ENCODE measurements at places on chromosomes 4 and X.

DNA sequence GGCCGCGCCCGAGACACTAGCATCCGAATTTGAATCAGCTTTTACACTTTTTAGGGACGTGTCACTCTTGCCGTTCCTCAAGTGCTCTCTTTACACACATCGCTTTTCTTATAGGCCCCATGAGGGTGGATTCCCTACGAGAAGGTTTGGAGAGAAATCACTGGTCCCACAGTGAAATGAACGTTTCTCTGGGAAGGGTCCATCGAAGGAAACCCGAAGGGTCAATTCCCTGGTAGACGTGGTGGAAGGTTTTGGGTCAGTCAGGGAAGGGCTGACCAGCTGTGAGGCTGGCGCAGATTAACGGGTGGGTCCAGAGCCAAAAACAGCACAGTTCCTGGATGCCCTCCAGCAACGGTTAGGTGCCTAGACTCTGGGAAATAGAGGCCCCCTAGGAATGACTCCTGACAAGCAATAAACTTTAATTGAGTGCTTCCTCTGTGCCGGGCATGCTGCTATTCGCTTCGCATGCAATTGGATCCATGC lies 35.9 kb downstream of the ETDC start:
- DNase-seq, result no peak

DNA sequence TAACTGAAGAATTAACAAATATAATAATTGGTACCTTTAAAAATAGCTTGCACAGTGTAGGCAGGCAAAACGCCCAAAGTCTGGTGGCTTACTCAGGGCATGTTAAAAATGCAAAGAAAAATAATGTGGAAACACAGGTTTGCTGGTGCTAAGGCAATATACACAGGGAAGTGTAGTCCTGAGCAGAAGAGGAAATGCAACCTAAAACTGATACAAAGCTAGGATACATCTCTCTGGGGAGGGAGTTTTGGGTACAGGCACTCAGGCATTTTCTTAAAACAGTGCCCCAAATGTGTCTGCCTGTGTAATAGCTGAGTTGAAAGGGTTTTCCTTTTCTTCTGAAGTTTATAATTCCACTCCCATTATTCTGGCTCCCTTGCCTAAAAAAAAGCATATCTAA lies 47.4 kb downstream of the TMPRSS11E start:
- DNase-seq, result no peak

GRCh38 chr4:171875291-171875690 lies 62.1 kb downstream of the GALNTL6 start:
- no peak for DNase-seq

DNA sequence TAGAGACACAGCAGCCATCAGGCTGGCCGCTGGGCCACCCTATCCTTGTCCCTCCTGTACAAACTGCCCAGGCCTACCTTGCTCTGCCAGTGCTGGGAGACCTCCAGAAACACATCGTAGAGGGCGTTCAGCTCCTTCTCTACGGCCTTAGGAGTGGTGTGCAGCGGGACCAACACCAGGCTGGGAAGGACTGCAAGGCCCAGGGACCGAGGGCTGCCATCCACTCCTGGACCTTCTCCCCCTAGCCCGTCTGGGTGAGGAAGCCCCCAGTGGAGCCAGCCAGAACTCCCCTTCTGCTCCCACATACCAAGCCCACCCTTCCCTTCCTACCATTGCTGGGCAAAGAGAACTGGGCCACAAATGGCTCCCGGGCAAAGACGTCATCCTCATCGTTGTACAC lies 5.0 kb downstream of the RPL10 start:
- no peak for DNase-seq

GRCh38 chr4:184163813-184164212 lies 53.9 kb downstream of the ENPP6 start:
- DNase-seq, result no peak

GRCh38 chr4:181822005-181822375 lies 421.2 kb upstream of the TENM3 start:
- DNase-seq, result no peak

DNA sequence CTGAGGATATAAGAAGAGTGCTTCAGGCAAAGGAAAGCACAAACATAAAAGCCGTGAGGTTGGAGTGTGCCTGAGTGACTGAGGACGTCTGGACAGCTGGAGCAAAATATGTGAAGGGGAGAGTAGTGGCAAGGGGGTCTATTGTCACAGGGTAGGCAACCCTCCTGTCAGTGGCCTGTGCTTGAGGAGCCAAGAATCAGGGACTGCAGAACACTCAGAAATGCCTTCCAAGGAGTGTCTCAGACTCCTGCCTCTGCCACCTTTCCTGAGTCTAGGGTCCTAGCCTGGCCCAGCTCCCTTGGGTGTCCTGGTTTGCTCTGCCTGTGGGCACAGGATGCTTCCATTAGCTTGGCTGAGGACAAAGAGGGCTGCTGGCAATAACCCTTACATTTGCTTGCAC lies 152.5 kb upstream of the PJA1 start:
- DNase-seq, result no peak

- no peak for DNase-seq
These were observed 10.3 kb downstream of the CENPI start for GRCh38 chrX:101108284-101108683.

DNA sequence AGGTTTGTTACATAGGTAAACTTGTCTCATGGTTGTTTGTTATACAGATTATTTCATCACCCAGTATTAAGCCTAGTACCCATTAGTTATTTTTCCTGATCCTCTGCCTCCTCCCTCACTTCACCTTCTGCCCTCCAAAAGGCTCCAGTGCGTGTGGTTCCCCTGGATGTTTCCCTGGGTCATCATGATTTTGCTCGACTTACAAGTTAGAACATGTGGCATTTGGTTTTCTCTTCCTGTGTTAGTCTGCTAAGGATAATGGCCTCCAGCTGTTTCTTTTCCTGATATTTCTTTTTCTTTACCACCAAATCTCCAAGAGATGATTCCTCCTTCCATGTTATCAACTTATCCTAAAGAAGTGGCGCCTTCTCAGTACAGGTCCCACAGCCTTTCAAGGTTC lies 543.1 kb upstream of the ADGRL3 start:
- DNase-seq, result no peak

GRCh38 chr4:95092766-95093165 lies 335.0 kb downstream of the BMPR1B start:
- no peak for DNase-seq

DNA sequence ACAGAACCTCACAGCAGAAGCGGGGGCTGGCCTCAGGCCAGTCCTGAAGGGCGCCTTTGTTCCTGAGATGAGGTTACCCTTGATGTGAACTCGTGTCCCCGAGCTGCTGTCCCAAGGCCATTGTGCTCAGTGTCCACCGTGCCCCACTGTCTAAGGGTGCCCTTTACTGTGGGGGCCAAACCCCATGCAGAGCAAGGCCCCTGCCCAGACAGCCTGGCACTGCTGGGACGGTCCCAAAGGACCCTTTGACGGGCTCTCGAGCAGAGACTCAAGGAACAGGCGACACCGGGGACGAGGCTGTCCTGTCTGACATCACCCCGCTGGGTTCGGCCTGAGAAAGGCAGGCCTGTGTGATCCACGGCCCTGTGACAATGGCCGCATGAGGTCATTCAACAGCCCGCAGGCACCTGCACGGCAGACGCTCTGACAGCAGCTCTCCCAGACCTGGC lies 100.6 kb downstream of the ABLIM2 start:
- no peak for DNase-seq

DNA sequence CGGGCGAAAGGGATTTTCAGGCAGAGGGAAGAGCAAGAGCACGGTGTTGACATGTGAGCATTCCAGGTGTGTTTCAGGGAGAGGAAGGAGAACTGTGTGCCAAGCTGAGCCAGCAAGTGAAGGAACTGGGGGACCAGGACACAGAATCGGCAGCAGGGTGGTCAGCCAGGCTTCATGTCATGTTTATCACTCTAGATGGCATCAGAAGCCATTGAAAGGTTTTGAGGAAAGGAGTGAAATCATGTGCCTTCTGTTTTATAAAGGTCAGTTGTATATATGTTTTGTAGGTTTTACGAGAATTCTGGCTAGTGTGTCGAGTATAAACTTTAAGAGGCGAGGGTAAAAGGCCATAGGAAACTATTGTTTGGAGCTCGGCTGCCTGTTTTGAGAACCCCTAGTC lies 682.3 kb downstream of the TRIML1 start:
- no peak for DNase-seq

GRCh38 chr4:83731609-83732008 lies 195.7 kb downstream of the GPAT3 start:
- DNase-seq, result no peak

- no peak for DNase-seq
These were observed 34.5 kb downstream of the ACE2 start for GRCh38 chrX:15566244-15566643.

DNA sequence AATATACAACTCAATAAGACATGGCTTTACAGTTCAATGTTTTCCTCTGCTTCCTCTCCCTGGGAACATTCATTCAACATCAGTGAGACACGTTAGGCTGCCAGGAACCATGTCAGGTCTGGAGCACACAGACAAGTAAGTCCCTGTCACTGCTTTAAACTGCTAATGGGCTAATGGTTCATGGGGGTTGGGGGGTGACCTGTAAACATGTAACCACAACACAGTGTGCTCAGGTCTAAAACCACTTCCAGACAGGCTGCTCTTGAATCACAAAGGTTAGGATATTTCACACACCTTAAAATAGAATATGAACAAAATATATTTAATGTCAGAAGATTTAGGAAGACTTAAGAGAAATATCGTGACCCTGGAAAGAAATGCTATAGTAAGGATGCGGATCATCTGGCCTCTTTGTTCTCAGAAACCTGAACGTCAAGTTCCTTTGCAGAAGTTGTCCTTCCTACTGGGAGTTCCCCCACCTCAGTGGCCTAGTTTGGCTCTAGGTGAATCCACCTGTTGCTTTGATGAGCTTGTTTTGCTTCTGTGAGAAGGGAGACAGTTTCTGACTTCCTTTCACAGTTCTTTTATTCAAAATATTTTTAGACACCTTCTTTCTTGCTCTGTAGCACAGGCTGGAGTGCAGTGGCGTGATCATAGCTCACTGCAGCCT lies 359.9 kb downstream of the UNC5C start:
- no peak for DNase-seq

DNA sequence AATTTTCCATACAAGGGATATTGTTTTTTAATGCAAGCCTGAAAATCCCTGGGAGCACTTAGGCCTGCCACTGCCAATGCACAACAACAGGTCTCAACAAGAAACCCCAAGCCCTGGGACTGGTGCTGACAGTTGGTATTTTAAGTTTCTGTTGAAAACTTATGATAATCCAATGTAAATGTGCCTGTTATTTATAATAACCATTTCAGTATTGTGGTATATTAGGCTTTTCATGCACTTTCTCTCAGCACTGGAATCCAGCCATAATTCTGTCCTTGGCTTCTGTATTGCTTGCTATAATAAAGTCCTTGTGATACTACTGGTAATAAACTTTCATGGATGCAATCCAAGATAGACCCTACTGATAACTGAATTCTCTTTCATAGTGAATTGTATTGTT lies 218.9 kb downstream of the PCDH7 start:
- DNase-seq, result no peak

DNA sequence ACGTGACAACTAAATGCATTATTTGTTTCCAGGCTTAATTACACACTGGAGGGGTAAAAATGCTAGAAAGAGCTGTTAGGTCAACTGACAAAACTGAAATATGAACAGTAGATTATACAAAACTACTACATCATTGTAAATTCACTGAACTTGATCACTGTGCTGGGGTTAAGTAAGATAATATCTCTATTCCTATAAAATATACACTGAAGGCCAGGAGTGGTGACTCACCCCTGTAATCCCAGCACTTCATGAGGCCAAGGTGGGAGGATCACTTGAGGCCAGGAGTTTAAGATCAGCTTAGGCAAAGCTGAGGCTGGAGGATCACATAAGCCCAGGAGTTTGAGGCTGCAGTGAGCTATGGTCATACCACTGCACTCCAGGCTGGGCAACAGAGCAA lies 31.8 kb upstream of the NKX6-1 start:
- DNase-seq, result no peak

DNA sequence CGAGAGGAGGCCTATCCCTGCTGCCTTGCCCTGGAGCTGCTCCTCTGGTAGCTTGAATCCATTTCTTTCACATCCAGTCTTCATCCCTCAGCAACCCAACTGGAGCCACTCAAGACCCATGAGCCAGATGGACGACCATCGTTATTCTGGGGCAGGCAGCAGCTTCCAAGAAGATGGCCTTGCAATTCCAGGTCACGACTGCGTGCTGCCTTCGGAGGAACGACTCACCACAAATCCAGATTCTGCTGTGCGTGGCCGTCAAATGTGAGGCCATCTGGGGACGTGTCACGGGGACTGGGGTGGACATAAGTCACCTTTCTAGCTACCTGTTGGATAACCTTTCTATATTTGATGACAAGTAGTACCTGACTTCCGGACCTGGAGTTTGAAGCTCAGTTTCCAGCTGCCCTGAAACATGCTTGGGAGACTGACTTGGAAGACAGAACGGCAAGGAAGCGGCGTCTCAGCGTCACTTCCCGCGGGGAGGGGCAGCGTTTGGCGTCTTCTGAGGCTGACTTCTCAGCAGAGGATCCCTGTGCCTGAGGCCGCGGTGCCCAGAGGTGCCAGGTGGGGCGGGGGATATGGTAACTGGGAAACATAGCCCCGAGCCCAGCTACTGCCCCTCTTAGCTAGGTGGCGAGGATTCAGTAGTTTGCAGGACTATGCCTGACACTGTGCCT lies 11.7 kb upstream of the TMEM271 start:
- no peak for DNase-seq

All from activated CD4-positive, CD25-positive, alpha-beta regulatory T cell treated with anti-CD3 and anti-CD28 coated beads, Interleukin-2, amount 50 U/mL, for 16 hours (primary cell).